ENCODE measurements at places on chromosomes 16 and 17.
A peak's percentile ranks its signal among the peaks of the same experiment; 100 is the strongest.

- DNase-seq, result no peak
These were observed 66.4 kb upstream of the MPHOSPH6 start for GRCh38 chr16:82236415-82236814.

DNA sequence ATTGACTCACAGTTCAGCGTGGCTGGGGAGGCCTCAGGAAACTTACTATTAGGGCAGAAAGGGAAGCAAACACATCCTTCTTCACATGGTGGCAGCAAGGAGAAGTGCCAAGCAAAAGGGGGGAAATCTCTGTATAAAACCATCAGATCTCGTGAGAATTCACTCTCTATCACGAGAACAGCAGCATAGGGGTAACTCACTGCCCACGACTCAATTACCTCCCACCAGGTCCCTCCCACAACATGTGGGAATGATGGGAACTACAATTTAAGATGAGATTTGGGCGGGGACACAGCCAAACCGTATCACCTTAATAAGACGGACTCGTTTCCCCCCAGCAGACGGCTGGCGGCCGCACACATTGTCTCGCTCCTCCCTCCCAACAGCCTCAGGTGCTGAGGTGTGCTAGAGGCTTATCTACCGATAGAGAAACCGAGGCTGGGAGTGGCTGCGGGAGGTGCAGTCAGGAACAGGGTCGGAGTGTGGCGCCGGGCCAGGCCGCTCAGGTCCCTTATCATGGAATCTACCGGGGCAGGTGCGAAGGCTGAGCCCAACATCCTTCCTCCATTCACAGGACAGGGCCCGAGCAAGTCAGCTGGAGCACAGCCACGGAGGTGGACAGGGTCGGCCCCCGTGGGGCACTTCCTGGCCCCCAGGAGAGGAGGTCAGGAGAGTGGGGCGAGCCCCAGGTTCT is 4.9 kb upstream of the ZG16B start:
- DNase-seq, result no peak

DNA sequence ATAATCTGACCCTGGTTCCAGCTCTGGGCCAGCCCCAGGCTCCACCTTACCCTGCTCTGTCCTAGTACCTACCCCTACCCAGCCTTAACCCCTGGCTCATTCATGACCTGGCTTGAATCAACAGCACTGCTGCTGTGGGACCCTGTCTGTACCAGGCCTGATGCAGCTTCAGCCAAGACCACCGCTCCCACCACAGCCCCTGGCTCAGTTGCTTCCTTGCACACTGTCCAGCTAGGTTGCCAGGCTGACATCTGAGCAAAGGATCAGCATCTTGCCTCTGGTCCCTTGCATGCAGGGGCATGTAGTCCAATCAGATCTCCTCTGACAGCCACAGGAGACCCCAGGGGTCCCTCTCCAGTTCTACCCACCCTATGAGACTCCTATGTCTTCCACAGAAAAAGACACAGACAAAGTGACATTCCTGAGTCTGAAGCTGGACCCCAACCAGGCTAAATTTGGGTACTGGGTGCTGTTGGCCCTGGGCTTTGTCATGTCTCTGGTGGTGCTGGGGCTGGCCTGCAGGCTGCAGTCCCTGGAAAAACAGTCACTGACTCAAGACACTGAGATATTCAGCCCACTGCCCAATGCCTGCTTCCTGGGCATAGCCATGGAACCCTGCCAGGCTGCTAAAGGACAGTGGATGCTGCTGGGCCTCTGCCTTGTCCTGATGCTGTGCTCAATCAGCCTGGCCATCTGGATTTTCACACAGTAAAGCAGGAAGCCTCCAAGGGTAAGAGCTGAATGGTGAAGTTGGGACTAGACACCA is 3.9 kb upstream of the KCNH6 start:
- DNase-seq, result no peak

DNA sequence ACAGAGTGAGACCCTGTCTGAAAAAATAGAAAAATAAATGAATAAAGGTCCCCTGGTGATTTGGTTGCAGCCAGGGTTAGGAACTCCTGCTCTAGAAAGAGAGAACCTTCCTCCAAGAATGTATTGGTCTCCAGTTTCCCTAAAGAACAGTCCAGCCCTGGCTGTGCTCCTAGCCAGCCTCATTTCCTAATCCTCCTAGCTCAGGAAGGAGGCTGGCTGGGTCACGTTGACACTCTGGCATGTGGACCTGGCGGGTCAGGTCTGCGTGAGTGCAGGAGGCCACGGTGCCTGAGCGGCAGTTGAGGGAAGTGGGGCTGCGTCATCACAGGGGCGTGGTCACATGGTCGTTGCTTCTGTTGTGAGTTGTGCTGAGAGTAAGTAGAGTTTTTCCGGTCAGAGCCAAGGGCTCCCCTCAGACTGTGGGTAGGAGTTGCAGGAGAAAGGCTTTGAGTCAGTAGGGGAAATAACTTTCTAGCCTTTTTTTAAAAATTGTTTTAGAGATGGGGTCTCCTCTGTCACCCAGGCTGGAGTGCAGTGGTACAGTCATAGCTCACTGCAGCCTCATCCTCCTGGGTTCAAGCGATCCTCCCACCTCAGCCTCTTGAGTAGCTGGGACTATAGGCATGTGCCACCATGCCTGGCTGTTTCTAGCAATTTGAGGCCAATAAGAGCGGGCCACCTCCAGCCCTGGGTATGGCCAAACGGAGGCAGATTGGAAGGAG is 194.0 kb upstream of the CIBAR2 start:
- DNase-seq, result peak; percentile 94

DNA sequence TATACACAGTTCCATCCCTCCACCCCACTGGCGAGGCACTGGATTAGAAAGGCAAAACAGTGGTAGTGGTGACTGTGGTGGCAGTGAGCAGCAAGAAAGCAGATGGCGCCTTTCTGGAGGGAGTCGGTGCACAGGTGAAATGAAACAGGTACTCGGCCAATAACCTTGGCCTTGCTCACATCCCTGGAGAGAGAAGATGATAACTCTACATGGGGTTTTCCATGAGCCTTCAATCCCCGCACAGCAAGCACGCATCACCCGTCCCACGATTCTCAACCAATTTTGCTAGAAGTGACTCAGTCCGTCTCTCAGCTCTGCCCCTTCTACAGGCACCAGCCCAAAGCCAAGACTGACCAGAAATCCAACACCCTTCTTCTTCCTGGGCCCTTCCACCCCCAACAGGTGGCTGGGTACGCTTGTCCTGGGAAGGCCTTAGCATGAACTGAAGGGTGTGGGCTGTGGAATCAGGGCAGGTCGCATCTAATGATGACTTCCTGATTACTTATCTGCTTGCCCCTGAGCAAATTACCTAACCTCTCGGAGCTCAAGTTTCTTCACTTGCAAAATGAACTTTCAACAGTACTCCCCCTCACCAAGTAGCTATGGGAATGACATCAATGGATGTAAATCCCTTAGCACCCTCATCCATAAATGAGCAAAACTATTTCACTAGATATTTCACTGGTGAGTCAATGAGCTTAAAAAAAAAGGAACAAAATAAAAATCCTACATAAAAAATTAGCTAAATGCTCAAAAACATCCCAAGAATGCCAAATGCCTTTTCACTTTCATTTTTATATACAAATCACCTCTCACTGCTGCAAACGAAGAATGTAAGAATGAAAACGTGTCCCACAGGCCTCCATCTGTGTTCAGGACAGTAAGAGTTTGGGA is 18.0 kb downstream of the XPO6 start:
- peak; percentile 75 for DNase-seq

DNA sequence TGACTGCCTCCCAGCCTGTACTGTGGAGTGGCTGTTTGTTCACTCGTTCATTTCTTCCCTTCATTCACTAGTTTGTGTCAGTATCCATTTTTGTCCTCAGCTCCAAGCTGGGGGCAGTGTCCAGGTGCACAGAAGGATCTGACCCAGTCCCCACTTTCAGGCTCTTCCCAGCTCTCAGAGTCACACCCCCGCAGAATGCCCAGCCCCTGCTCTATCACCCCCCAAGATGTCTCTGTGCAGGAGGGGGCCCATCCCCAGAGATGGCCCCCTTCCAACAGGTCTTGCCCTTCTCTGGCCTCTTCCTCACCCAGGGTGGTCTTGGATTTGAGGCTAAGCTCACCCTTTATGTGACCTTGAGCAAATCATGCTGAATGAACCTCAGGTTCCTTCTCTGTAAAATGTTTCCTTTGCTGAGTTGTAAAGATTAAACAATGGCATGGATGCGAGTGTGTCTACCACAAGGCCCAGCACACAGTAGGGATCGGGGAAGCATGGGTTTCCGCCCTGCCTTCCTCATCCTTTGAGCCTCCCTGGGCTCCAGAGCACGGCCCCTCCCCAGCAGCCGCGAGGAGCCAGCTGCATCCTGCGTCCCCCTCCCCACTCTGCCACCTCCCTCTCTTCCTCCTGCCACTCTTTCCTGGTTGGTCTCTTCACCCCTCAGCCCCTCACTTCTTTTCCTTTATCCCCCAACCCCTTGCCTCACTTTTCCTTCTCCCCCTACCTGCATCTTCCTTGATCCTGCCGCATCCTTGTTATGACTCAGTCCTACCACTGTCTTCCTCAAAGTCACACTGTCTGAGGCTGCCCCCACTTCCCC is 2.8 kb downstream of the FBXL19 start:
- DNase-seq, result no peak

DNA sequence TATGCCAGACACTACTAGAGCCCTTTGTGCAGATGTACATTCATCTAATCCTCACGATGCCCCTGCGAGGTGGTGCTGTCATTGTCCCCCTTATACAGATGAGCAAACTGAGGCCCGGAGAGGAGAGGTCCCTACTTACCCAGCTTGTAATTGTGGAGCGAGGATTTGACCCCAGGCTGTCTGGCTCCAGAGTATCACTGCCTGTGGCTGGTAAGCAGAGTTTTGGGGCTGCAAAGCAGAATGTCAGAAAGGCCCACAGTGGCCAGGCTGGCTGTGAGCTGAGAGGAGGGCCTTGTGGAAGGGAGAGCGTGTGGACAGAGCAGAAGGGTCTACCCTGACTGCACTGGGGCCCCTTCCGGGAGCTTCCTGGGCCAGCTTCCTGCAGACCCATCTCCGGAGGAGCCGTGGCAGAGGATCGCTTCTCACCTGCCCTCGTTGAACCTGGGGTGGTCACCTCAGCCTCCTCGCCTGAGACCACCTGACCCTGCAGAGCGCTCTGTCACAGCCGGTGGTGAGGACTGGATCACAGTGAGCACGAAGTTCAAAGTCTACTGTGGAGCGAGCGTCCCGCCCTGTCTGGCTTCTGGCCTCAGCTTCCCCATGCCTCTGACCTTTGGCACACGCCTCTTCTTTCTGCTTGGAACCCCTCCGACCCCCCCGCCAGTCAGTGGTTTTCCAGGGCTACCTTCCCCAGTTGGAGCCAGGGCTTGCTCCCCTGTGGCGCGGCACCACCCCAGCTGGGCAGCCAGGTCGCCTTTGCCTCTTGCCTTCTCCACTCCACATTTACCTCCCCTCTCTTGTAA is 12.1 kb downstream of the CMIP start:
- no peak for DNase-seq

DNA sequence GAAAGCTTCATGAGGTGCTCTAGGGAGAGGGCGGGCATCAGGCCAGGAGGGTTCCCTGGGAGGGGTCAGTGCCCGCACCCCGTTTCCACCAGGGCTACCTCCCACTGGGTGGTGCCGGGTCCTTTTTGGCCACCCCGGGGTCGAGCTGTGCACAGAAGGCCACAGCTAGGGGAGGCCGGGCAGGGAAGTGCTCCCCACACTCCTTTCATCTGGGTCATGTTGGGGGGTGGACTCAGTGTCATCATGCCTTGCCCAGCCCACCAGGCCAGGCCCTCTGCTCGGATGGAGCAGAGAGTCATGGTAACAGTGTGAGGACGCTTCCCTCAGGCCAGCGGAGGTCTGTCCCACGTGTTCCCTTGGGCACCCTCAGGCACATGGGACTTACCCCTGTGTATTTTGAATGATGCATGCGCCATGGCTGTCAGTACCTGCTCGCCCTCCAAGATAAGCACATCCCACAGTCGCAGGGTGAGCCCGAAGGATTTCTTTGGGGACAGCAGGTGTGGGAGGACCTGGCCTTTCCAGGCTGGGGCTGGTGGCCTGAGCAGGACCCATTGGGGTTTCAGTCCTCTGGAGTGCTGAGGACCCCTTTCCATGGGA is 46.4 kb downstream of the TNFRSF13B start:
- no peak for DNase-seq

DNA sequence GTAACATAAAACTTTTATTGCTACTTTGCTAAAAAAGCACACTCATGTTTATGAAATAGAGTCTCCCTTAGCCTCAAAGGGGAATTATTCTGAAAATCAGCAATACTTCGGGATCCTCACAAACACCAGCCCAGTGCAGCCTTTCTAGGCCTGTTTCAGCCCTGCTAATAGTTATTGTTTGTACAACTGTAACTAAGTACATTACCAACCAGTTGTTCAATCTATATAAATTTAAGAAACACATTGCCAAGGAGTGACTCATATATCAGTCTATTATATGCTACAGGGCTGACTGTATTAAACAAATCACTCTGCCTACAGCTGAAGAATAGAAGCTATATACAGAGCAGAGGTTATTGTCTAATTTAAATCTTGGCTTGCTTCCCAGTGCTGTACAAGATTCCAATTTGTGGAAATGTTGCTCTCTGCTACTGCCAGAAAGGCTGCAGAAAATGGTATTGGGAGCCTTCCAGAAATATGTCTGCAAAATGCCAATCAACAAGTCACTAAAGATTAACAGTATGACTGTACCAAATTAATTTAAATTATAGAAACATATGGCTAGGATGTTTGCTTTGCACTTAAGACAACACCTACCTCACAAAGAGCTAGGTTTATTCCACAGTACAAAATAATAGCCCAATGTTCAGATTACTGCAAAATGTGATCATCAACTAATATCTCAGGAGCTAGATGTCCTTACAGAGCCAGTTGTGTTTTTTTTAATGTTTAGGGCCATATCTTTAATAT is 49.7 kb downstream of the TOX3 start:
- no peak for DNase-seq

DNA sequence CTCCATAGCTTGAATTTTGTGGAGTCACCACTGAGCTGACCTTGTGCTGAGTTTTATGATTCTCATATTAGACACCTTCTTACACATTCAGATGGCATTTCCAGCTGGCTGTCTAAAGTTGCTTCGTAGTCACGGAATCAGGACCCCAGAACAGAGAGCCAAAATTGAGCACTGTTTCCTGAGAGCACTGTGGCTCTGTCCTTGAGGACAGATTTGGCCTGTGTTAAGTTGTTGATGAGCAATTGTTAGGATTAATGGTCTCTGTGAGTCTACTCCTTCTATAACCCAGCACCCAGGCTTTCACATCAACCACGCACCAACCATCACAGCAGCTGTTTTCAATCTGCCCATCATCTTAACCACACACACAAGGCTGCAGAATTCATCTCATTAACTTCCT is 277.5 kb upstream of the HSBP1 start:
- DNase-seq, result peak; percentile 76

DNA sequence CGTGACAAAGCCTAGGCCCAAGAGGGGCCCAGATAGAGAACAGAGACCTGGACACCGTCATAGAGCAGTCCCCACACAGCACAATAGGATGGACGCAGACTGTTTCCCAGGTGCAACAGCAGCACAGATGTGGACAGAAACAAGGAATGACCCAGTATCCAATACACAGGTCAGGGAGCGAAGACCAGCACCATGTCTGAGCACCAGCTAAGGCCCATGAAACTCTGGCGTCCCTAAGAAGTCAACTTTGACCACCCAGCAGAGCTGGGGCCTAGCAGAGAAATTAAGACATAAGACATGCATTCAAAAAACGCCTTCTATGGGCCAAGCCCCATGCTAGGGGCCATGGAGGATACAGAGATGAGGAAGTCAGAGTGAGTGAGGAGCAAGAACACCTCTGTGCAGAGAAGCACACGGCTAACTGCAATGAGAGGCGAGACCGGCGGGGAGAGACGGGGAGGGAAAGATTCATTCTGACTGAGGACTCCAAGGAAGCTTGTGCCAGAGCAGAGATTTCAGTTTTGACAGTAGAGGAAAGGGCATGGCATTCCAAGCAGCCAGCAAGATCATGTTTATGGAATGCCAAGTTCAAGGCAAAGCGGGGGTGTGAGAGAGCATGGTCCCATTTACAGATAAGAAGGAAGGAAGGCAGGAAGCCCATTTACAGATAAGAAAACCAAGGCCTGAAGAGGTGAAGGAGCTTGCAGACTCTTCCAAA is 50.8 kb downstream of the PITPNM3 start:
- no peak for DNase-seq

Data from AG20443 (cell line).